Activated naive CD4-positive, alpha-beta T cell treated with anti-CD3 and anti-CD28 coated beads, Interleukin-2, amount 10 ng/mL, durations not matched to agents 7 days and 5 days (primary cell): ENCODE measurements at places on chromosomes 7 and 10.
A peak's percentile ranks its signal among the peaks of the same experiment; 100 is the strongest.

DNA sequence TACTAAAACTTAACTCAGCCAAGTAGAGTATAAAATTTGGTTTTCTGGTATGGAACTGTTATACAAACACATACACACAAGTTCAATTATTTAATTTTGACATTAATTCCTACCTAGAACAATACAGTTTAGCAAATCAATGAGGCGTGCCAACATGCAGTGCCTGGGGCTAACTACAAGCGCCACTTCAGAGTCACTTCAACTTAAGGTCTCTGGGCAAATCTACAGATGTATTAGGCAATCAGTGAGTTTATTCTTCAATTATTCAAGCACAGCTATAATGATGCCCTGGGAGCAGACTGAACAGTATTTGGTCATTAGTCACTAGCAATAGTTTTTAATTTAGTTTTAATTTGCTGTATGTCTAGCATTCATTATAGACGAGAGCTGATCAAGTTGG is 51.6 kb downstream of the HIBADH start:
- no peak for DNase-seq

DNA sequence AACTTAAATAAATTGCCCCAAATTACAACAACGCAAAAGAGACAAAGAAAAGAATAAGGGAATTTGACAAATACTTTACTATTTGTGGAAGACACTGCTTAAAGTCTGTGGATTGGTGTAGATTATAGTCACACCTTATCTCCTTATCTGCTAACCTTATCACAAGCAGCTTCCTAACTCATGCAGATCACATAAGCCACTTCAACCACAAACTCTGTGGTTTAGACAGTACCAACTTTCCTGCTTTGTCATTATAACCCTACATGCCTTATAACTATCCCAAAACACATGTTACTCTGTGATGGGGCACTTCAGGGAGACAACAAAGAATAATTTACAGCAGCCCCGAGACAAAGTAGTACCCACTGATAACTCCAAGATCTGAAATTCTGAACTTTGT is 41.5 kb upstream of the PPP3CB start:
- DNase-seq = no peak

DNA sequence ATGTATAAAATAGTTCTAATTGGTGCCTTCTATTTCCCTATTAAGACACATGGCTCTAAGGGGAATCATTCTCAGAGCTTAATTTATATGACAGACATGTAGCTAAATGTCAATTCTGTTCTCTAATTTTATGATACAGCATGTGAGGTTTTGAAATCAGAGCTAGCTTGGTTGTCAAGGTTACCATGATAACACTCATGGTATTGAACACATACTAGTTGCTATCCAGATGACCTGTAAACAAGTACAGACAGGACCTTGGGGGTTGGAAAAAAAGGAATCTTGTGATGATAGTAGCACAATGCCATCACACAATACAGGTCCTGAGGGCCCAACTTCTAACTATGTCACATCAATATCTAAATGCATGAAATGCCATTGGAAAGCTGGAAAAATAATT is 49.2 kb downstream of the RHOBTB1 start:
- no peak for DNase-seq

- no peak for DNase-seq
These were observed 28.8 kb upstream of the ZNF488 start for GRCh38 chr10:47412869-47413268.

GRCh38 chr10:73044378-73045285 is 52.0 kb downstream of the P4HA1 start:
- DNase-seq = no peak

DNA sequence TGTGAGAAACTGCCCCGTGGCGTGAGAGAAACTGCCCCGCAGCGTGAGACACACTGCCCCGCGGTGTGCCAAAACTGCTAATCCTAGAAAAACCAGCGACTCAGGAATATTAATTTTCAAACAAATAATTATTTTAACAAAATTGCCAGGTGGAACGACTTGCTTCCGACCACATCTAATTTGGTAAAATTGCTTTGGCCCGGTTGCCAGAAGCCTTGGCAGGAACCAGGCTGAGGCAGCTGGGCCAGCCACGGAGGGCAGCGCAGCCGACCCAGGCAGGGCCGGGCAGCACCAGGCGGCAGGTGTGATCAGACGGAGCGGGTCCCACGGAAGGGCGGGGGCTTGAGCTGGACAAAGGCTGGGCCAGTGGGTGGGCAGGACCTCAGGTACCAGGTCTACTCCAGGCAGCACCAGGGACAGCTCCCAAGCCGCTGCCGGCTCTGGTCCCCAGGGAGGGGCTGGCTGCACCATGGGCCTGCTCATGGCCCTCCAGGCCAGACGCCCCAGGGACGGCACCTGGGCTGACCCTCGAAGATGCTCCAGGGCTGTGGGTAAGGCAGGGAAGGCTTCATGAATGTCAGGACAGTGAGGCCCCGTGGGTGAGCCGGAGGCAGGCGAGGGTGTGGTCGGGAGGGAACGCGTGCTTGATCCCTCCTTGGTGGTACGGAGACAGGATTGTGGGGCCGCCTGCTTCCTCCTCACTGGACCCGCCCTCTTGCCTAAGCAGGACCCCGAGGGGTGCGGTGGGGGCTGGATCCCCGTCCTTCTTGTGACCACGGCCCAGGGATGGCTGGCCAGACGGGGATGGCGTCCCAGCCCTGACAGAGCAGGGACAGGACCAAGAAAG is 7.7 kb upstream of the ADGRA1 start:
- DNase-seq = no peak

DNA sequence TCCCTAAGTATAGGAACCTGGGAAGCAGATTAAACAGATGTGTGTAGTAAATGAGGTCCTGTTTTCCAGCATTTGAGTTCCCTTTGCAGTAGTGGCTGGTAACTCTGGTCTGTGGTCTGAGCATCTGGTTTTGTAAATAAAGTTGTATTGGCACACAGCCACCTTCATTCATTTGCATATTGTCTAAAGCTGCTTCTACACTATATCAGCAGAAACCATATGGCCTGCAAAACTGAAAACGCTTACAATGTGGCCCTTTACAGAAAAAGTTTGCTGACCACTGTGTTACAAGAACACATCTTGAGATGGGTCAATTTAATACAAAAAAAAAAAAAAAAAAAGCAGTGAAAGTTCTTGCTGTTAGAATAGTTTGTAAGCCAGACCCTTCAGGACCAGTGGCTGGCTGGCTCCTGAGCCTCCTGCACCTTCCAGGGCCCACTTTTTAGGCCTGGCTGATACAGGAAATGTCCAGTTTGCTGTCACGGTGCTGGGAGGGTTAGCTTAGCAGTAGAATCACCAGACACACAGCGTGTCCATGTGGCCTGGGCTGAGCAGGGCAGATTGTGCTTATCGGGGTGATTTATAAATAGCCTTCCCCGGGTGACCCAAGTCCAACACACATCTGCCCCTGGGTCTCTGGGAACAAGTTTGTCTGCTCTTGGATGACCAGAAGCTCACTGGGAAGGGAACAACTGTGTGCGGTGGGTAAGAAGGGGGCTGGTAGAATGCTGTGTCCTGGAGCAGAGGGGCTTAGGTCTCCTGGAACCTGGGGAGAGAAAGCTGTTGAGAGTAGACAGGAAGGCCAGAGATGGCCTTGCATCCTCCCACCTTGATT is 1.4 kb downstream of the C10orf71 start:
- DNase-seq = no peak

DNA sequence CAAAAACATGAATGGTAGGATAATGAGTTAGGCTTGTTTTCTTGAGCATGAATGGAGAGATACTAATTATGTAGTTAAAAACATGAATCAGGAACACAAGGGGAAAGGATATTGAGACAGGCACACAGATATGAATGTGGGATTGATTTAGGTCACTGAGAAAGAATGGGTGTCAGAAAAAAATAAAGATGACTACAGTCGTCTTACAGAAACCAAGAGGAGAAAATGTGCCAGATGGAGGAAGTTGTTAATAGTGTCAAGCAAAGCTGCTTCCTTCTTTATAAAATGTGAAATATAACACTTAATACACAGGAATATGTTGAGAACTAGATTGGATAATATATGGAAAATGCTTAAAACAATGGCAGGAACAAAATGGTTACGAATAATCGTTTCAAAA is 173.3 kb upstream of the BET1 start:
- no peak for DNase-seq

- DNase-seq = no peak
These were observed 53.4 kb downstream of the NRCAM start for GRCh38 chr7:108402865-108403264.

GRCh38 chr7:18117482-18117881 is 89.8 kb upstream of the PRPS1L1 start:
- DNase-seq = no peak

GRCh38 chr10:53904506-53905241 is 896.4 kb downstream of the PCDH15 start:
- no peak for DNase-seq

DNA sequence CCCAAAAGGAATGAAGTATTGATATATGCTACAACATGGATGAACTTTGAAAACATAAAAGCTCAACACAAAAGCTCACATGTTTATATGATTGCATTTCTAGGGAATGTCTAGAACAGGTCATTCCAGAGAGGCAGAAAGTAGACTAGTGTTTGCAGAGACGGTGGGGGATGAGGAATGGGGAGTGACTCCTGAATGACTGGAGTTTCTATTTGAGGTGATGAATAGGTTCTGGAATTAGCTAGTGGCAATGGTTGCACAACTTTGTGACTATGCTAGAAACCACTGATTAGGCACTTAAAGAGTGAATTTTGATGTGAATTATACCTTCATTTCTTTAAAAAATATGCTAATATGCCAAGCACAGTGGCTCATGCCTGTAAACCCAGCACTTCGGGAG is 6.9 kb downstream of the KPNA7 start:
- DNase-seq = no peak

- DNase-seq = peak; percentile 66
These were observed 992 bp upstream of the IGF2BP3 start for GRCh38 chr7:23471106-23471859.

DNA sequence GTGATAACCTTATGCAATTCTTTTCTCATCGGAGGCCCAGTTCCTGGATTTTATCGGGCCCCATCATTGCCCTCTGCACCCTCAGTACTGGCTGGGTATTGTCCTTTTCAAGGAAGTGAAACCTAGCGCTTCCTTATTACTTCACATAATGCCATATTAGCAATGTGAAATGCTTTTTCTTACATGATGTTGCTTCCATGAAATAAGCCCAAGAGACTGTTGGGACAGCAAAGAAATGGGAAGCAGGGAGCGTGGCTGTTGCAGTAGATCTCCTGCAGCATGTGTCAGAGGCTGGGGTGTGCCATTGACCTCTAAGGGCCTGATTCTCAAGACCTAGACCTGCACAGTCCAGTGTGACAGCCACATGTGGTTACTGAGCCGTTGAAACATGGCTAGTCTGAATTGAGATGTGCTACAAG is 8.1 kb downstream of the CHN2 start:
- DNase-seq = no peak

- DNase-seq = peak; percentile 44
These were observed 302.5 kb downstream of the ACTR3B start for GRCh38 chr7:153061910-153062528.

GRCh38 chr10:85614566-85614965 is 752.0 kb downstream of the GRID1 start:
- no peak for DNase-seq

GRCh38 chr10:43126759-43127424 is 11.4 kb upstream of the CSGALNACT2 start:
- DNase-seq = peak; percentile 15

- no peak for DNase-seq
These were observed 40.4 kb downstream of the GTF2IRD1 start for GRCh38 chr7:74494076-74494548.
